ENCODE measurements at places on chromosomes 1 and 21. TPM values are rescaled to one million over a fixed set of nuclear protein-coding genes. Genes with fewer than 3 reads are reported as not detected.

The FCER1G gene
- 5.6 TPM for total RNA-seq

The ILDR2 gene
- 1.3 TPM for total RNA-seq

DNA sequence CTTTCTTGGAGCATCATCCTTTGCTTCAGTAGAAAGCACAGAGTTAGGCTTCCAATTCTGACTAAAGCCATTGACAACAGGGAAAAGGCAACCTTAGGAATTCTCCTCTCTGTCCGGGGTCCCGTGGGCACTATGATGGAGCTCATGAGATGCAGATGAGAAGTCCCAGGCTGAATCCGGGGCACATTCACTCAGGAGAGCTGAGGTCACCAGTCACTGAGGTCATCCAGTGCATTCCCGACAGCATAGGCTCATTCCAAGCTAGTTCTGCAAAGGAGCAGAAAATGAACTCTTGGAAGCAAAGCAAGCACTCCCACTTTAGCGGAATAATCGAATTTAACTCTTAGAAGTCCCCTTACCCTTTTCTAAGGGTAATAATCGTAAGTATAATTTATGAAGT, 6.8 kb downstream of the CR1 start:
- no peak for DNase-seq

DNA sequence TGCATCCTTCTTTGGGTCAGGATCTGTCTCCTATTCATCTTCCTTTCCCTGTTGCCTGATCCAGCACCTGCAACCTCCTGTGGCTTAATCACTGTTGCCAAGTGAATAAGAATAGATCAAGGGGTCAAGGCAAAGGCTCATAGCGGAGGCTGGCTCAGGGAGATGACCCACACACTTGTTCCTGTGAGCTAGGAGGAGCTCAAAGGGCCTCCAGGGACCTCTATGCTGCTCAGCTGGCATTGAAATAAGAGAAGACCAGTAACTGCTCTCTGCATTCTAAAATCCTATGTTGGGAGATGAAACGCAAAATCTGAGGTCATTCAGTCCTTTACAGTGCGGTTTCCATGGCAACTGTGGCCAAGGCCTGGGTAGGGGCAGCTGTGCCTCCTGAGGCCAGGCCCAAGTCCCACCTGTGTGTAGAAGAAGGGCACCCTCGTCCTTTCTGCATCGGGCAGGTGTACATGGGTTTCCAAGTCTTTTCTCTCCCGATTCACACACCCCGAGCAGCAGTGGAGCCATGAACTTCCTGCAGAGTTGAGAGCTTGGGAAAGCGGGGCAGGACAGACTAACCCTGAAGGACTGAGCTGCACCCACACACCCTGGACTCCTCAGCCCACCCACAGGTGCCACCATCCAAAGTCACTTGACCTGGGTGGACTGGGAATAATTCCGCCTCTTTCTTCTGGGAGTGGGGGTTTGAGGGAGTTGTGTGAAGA, 27.8 kb upstream of the STUM start:
- no peak for DNase-seq

- DNase-seq = peak; percentile 26
Measured at GRCh38 chr21:35528116-35529042, 479.3 kb upstream of the RUNX1 start.

All from left colon (tissue), 2 donors.